Cortex of kidney (tissue), 1 donor: ENCODE measurements at places on chromosomes 4 and X.

DNA sequence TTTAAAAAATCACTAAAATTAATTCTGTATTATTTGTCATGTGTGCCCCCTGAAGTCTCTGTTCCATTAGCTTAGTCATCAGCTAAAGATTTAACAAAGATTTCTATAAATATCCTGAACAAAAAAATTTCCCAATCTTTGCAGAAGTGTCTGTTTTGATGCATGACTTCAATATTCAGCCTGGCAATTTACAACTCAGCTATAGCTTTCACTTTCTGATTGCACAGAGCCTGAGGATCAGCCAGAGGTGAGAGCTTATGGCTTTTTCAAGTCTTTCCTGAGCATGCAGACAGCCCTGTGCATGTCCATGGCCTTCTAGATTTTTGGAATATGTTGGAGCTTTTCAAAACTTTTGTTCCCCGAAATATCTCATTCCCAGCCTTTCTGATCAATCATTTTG lies 420.1 kb downstream of the ZNF674 start:
- DNase-seq = no peak

DNA sequence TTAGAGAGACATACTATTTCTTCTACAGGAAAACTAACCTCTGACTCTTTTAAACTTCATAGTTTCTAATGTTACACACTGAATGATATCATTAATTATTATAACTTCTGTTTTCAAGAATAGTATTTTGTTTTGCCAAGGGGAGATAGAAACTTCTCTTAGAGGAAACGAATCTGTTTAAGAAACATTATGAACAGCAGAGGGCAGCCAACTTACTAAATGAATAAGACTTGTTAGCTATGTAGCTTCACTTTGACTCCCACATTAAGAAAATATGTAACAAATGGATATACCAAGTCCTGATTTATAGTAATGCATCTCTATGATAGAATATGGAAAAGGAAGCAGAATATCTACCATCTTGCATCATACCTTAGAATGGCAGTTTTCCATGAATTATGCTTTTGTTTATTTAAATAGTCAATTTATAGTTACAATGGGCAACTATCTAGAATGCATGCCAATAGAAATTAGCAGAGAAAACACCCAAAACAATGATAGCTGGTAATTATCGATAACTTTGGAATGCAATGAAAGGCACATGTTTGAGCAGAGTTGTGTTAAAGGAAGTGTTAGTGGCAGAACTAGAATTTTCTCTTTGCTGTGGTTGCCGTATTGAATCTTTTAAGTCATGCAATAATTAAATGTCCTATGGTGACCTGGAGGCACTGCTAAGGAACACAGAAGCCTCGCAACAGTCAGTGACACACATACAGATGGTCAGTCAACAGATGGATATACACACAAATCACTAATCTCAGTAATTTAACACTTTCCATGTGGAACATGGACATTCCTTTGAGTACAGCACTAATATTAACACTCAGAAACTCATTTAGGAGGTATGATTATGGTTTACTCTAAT lies 105.7 kb upstream of the PDLIM3 start:
- DNase-seq = no peak

GRCh38 chrX:77085372-77085771 lies 361.8 kb upstream of the FGF16 start:
- no peak for DNase-seq

DNA sequence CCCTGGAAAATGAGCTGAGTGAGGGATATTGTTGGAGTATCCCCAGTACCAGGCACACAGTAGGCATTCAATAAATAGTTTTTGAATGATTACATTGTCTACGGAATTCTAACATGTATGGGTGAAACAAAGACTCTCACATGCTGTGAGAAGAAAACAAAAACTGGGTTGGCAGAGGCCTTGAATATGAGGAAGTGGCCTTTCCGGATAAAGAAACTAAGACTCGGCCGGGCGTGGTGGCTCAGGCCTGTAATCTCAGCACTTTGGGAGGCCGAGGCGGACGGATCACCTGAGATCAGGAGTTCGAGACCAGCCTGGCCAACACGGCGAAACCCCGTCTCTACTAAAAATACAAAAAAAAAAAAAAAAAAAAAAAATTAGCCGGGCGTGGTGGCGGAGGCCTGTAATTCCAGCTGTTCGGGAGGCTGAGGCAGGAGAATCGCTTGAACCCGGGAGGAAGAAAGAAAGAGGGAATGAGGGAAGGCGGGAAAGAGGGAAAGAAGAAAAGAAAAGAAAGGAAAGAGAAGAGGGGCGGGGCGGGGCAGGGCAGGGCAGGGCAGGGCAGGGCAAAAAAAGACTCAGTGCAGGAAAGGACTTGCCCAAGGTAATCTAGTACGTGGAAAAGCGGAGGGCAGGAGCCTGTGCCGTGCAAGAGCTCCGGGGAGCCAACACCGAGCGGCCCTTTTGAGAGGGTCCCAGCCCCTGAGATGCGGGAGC lies 689 bp upstream of the TMA16 start:
- no peak for DNase-seq

GRCh38 chr4:20299515-20299914 lies 47.8 kb downstream of the SLIT2 start:
- no peak for DNase-seq

- no peak for DNase-seq
These were observed 82.4 kb downstream of the DCUN1D4 start for GRCh38 chr4:51925307-51925706.

DNA sequence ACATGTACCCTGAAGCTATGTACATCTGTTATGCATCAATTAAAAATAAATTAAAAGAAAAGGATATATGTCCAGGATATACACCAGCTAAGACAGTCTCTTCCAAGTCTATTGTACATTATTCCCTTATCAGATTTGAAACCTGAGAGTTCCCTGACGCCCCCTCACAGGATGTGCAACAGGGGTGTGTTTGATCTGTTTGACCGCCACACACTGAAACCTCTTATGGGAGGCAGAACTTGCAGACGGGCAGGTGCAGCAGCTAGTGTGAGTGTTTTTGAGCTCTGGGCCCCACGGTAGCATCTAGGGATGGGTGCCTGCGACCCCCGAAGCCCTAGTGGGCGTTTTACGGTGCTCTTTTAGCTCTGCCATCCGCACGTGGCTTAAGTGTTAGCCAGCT lies 4.7 kb downstream of the XG start:
- no peak for DNase-seq

DNA sequence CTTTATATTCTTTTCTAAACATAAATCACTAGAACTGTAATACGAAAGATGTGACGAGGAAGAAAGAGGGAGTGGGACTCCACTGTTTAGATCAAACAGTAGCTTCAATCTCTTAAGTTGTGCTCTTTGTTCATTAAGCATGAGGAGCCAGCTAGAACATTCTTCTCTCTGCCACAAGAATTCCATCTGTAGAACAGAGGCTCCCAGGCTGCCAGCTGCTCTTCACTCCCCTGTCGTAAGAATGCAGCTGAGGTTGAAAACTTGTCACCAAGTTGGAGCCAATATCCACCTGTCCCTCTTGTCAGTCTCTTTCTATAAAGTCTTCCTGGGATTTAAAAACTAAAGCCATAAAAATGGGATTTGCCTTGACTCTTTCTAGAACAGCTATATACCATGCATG lies 65.0 kb upstream of the SEC24B start:
- no peak for DNase-seq

GRCh38 chrX:7146020-7146702 lies 1.4 kb upstream of the STS start:
- DNase-seq = no peak

DNA sequence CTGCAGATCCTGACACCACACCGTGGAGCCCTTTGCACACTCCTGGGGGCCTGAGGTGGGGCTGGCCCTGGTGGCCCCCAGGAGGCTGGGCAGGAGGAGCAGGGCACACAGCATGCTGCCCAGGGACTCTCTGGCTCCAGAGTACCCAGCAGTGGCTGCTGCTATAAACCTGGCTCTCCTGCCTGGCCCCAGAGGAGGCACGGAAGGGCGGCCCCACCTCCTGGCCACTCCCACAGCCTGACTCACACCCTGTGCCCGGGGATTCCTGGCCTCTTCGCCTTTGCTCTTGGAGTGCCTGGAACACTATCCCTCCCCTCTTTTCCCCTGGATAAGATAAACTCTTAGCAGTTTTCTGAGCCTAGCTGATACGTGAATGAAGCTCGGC lies at the start of gene PSAPL1:
Gene PSAPL1 (minus strand): TSS at position 165 of the 385 bp plus-strand sequence. CDS start 51 bp downstream, at position 114.
- DNase-seq = no peak

- no peak for DNase-seq
These were observed 75.3 kb downstream of the BCOR start for GRCh38 chrX:40022421-40022820.

DNA sequence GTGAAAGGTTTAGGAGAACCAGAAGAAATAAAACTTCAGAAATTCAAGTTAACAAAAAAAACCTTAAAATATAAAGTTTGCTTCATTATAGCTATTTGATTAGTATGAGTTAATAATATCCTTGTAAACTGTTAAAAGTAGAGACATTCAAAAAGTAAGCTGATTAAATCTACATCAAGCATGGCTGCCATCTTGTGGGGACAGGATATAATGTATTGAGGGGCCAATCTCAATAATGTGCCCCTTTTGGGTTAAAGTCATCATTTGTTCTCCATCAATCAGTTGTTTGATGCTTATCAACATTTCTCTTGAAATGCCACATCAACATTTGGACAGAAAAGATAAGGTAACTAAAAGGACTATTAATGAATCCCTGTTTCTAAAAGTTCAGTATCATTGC lies 4.6 kb upstream of the GRID2 start:
- DNase-seq = no peak

- no peak for DNase-seq
These were observed 23.3 kb downstream of the SPARCL1 start for GRCh38 chr4:87505862-87506261.

GRCh38 chr4:7944599-7945220 lies 5.0 kb upstream of the AFAP1 start:
- DNase-seq = no peak

GRCh38 chrX:53122013-53122412 lies 28.1 kb downstream of the KANTR start:
- DNase-seq = no peak

DNA sequence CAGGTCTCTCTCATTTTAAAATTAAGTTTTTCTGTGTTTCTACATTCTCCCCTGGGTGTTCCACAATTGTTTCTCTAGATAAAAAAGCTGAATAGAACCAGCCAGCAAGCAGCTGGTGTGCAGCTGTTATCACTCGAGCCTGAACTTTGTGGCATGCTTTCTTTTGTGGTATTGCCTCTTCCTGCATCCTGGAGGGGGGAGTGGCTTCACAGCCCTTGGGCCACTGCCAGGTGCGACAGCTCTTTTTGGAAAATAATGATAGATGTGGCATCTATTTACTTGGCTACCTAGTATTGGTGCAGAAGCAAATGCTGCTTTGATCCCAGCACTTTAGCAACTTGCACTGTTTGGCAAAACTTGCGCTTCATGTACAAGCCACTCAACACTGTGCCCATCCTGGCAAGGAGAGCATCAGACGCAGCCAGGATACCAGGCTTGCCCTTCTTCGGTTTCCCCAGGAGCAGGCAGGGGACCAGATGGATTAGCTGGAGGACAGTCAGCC lies 69.4 kb downstream of the HMGB2 start:
- DNase-seq = no peak
